ENCODE measurements at places on chromosomes 2 and 18. TPM values are rescaled to one million over a fixed set of nuclear protein-coding genes. Genes with fewer than 3 reads are reported as not detected.

Gene LAMA1
- total RNA-seq, result 91.6 TPM

Gene RAX
- total RNA-seq, result not detected

Gene CTAGE1
- 0.28 TPM for total RNA-seq

Gene NXPH2
- 0.28 TPM for total RNA-seq

Gene RALB
- total RNA-seq, result 55.5 TPM

Gene CHRNG
- not detected for total RNA-seq

Gene UGT1A10
- total RNA-seq, result not detected

Gene ADD2
- 0.28 TPM for total RNA-seq

Gene ACTR2
- 77.5 TPM for total RNA-seq

Gene MYO5B
- 0.28 TPM for total RNA-seq

Gene LIPG
- 48.9 TPM for total RNA-seq

Gene TWSG1
- total RNA-seq, result 101 TPM

Gene CLEC4F
- total RNA-seq, result not detected

Gene HOXD9
- not detected for total RNA-seq

Gene EVX2
- not detected for total RNA-seq

Gene OTOF
- 0.19 TPM for total RNA-seq

Gene UGT1A8
- total RNA-seq, result not detected

Gene SCN7A
- under 0.01 TPM for total RNA-seq

Gene COL4A3
- 11.0 TPM for total RNA-seq

Gene MTCL1
- total RNA-seq, result 21.7 TPM

Gene POTEI
- under 0.01 TPM for total RNA-seq

Gene DNER
- under 0.01 TPM for total RNA-seq

Gene NAT8
- not detected for total RNA-seq

Gene GREB1L
- 0.56 TPM for total RNA-seq

Gene SYT4
- not detected for total RNA-seq

Gene GPR55
- total RNA-seq, result not detected

Gene IL37
- not detected for total RNA-seq

Gene UGT1A3
- not detected for total RNA-seq

Gene GBX2
- total RNA-seq, result not detected

Gene AQP12A
- total RNA-seq, result not detected

Gene EHBP1
- 65.4 TPM for total RNA-seq

Gene LIMS4
- 8.1 TPM for total RNA-seq

Gene KCNG3
- not detected for total RNA-seq

Gene SLC11A1
- 0.28 TPM for total RNA-seq

All from regular cardiac myocyte (primary cell).